ENCODE measurements at places on chromosomes 7 and 10.

DNA sequence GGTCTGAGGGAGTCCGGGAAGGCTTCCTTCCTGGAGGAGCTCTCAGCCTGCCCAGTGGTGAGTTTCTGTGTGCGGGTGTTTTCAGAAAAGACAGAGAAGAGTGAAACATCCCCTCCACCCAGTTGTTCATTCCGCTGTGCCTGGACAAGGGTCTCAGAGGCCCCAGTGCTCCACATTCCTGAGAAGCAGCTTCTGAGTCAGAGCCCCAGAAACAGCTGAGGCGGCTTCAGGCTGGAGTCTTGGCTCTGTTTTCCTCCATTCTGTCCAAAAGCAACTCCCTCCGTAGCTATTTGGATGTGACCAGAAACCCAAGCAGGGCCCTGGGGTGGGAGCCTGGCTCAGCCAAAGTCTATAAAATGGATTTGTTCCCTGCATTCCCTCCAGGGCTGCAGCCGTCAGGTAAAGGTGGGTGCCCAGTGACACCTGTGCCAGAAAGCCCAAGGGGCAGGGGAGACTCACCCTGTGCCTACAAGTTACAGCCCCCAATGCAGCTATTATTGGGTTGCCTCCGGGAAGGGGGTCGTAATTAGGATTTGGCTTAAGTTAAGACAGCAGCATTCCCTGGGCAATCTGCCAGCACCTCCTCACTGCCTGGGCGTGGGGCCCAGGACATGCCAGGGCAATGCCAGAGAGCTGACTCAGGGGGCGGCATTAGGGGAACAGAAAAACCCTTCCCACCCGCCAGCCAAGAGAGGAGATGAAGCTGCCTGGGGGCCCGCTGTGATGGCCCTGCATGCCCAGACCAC lies 13.1 kb upstream of the CAMK2G start:
- DNase-seq = no peak

DNA sequence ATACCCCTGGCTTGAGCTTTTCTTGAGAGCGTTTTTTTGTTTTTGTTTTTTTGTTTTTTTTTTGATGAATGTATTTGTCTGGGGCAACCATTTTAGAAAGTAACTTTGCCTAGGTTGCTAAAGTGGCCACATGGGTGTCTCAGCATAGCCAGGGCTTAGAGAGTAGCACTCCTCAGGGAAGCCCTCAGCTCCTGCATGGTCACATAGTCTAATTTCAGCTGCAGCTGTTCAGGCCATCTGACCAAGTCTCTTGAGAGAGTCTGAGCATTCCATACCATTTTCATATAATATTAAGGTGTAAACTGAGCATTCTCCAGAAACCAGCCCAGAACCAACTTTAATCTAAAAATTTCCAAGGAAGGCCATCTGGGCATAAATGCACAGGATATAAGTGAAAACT lies 186.4 kb downstream of the NPSR1 start:
- no peak for DNase-seq

GRCh38 chr7:8017423-8017822 lies 48.8 kb downstream of the GLCCI1 start:
- no peak for DNase-seq

DNA sequence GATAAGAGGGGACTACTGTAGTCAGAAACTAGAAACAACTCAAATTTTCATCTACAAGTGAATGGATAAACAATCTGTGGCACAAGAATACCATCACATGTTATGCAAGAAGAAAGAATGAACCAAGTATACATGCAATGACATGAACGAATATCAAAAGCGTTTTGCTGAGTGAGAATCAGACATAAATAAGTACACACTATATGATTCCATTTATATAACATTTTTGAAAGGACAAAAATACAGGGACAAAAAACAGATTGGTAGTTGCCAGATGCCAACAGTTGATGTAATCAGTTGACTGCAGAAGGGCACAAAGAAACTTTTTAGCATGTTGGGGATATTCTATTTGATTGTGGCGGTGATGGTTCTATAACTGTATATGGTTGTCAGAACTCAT lies 33.6 kb downstream of the CTNNA3 start:
- DNase-seq = no peak

- DNase-seq = no peak
These were observed 180.5 kb upstream of the GALNT17 start for GRCh38 chr7:70951271-70951962.

DNA sequence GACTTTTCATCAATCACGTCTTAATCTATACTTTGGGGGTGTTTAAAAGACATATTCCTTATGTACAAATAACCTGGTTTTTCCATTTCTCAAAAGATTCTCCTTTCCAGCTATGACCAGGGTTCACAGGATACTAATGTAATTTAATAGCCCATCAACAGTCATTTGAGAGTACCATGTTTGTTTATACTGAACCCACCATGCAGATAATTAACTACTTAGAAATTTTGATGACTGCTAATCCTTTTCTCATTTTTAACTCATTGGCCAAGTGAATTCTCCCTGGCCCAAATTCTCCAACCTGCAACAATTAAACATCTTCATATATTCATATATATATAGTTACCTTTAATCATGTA lies 28.8 kb upstream of the KMT2E start:
- no peak for DNase-seq

DNA sequence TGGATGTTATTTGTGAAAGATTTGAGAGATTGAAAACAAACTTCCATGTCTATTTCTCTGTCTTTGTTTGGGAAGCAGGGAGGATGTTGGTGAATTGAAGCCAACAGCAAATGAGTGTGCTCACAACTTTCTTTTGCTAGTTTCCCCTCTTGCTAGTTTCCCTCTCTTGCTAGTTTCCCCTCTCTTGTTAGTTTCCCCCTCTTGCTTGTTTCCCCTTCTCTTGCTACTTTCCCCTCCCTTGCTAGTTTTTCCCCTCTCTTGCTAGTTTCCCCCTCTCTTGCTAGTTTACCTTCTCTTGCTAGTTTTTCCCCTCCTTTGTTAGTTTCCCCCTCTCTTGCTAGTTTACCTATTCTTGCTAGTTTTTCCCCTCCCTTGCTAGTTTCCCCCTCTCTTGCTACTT lies 613.3 kb downstream of the LRMDA start:
- DNase-seq = no peak

- no peak for DNase-seq
These were observed 77.5 kb downstream of the CDK6 start for GRCh38 chr7:92758796-92759431.

GRCh38 chr7:149414745-149415390 lies 46.0 kb downstream of the ZNF777 start:
- DNase-seq = peak; percentile 57

DNA sequence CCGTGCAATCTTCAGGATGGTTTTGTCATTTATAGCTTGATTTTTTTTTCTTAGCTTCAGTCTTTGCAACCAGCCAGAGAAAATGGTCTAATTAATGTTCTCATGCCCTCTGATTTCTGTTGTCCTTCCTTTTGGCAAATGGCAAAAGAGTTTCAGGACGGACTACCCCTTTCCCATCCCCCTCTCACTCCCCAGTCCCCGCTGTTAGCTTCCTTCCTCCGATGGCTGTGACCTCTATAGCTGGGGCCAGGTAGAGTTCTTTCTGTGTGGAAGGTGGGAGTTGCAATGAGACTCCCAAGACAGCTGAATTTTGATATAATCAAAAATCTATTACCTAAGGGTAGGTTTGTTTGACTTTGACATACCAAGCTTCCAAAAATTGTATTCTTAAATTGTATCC lies 362.0 kb downstream of the PAXIP1 start:
- DNase-seq = no peak

DNA sequence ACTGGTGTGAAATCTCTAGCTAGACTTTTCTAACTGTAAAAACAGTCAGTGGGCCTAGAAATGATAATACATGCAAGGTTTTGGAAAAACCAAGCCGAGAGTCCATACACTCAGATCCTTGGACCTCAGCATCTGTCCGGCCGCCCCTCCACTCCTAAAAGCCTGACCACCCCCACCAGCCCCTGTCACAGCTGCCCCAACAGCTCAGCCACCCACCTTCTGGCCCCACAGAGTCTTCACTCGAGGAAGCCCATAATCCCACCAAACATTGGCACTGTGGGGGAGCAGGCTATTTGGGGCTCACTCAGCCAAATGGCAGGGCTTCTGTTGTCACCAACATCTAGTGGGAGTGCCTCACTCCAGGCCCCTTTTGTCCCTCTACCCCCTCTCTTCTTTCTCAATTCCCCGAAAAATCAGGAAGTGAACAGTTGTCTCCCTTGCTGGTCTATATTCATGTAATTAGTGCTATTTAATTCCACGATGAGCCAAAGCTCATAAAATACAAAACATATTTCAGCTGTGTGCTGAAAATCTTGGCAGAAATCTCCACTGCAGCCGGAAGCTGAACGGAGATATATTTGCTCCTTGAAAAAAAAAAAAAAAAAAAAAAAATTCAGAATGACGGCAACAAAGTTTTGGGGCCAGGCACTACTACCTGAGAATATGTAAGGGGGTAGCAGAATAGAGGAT lies 55.5 kb downstream of the PLXNA4 start:
- no peak for DNase-seq

GRCh38 chr10:105187243-105187642 lies 546.2 kb downstream of the SORCS3 start:
- DNase-seq = no peak

DNA sequence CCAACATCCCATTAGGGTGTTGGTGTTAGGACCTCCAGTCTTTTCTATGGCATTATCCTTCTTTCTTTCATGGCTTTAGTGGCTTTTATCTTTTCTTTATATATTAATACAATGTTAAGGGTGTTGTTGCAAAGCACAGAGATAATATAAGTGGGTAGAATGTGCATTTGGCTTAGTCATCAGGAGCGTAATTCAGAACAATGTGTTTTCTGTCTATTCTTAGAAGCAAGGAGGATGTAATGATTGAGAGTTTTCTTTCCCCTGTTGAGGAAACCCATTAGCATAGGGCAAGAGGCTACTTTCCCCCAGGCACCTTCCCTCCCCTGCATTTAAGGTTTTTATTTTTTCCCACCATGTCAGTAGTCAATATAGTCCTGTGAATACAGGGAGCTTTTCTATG lies 79.7 kb downstream of the TMEM106B start:
- no peak for DNase-seq

GRCh38 chr10:112700215-112700671 lies 249.8 kb upstream of the TCF7L2 start:
- DNase-seq = no peak

GRCh38 chr7:5525271-5526099 lies 101.9 kb upstream of the TNRC18 start:
- DNase-seq = peak; percentile 24

DNA sequence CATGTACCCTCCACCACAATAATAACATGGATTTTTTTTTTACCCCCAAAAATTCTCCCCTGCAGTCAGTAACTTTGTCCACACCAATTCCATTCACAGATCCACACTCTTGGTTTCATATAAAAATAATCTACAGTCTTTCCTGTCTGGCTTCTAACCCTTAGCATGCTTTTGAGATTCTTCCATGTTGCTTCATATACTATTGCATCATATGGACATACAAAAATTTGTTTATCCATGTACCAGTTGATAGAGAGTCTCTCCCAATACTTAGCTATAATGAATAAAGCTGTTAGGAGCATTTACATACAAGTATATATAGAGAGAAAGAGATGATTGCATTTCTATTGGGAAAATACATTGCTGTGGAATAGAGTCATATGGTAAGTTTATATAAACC lies 575.0 kb downstream of the XPNPEP1 start:
- DNase-seq = no peak

DNA sequence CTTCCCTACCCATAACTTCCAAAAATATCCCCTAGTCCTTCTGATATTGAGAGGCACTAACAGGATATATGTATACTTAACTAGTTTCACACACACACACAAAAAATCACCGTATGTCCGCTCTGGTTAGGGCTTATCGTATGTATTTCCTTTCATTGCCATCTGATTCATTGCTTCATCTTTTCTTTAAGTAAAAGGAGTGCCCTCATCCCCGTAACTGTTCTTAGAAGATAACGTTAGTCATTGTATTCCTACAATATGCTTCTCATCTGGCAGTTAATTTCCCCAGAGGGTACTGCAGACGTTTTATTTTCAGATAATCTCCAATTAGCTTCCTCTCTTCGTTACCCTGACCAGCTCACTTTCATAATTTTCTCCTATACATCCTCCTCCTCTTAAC lies 37.3 kb downstream of the NRCAM start:
- no peak for DNase-seq

DNA sequence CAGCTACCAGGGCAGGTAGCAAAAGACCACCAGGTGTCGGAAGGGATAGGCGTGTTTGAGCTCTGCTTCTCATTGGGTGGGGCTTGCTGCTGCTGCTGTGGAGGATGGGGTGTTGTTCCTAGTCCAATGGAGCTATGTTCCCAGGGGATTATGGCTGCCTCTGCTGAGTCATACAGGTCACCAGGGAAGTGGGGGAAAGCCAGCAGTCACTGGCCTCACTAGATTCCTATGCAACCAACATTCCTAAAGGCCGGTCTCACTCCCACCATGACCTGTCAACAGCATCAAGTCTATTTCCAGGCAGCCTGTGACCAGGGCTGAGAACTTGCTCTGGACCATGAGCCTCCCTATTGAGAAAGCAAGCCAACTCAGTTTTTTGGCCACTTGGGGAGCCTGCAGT lies 1160.8 kb downstream of the REEP3 start:
- no peak for DNase-seq

GRCh38 chr7:135791543-135792362 lies 43.1 kb upstream of the FAM180A start:
- DNase-seq = no peak

DNA sequence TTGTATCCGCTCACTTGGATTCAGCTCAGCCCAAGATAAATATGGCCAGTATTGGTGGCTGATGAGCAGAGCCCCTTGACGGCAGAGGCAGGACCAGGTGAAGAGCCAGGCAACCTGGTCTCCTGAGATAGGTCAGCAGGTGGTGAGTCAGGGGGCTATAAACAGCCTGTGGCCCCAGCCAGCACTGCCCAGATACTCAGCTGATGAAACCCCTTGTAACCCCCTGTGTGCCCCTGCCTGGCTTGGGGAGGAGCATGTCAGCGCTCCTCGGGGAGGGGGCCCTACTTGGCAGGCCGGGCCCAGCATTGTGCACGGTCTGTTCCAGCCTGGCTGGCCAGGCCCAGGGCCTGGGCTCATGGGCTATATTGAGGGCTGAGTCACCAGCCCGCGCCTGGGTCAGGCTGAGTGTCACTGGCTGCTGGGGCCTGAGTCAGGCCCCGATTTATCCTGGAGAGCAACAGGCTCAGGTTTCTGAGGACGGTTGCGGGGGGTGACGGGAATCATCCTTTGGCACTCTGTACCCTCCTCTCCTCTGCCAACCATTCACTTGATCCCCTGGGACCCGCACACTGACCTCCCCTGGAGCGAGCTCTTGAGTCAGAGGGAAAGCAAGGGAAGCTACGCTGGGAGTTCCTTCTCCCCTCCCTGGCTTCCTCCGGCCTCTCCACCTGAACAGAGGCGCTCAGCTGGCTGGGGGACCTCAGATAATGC lies 2.8 kb upstream of the FLNC start:
- DNase-seq = no peak

GRCh38 chr7:157587805-157588560 lies 251.2 kb downstream of the DNAJB6 start:
- no peak for DNase-seq

DNA sequence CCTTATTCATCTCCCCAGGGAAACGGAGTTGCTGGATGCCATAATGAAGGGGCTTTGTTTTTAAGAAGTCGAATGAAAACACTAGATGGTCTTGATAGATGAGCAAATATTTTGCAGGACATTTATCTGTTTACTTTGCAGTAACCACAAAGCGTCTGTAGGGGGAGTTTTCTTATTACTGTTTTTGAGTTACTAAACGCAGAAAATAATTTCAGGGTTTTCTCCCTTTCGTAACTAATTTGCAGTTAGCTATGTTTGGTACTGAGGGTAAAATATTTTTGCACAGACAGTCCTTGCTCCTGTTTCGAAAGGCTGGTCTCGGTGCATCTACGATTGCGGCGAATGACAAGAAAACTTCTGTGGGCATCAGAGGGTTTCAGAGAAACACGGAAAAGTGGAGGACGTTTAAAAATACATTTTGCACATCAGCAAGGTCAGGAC lies 505.6 kb upstream of the MKI67 start:
- no peak for DNase-seq
